T-helper 1 cell (primary cell): ENCODE measurements at places on chromosomes 12 and 14.

- DNase-seq: no peak
These were observed 215.3 kb downstream of the SEC23A start for GRCh38 chr14:38887696-38888095.

DNA sequence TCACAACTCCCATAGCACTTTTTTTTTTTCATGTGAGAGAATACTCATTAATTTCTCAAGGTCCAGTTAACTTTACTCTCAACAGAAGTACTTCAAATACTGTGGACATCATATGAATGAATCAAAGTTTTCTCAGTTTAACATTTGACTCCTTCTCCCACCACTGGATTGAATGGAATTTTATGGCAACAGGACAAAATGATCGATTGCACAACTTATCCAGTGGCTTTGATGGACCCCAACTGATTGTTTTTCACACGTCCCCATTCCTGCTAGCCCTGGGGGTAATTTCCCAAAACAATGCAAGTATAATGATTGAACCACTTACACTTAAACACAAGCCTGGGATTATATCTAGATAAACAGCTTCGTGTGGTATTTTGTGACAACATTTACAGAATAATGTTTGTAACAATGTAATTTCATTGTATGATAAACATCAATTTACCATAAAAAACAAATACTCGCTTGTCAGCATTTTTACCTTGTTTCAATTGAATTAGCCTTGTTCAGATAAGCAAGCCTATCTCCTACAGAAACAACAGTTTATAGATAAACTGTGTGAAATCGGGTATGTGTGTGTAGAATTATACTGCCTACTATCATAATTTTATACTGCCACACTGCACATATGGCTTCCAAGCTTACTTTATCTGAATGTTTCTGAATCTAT, 60.9 kb downstream of the SOX5 start:
- DNase-seq: no peak

- no peak for DNase-seq
These were observed 15.4 kb upstream of the PRIMA1 start for GRCh38 chr14:93803408-93804318.

DNA sequence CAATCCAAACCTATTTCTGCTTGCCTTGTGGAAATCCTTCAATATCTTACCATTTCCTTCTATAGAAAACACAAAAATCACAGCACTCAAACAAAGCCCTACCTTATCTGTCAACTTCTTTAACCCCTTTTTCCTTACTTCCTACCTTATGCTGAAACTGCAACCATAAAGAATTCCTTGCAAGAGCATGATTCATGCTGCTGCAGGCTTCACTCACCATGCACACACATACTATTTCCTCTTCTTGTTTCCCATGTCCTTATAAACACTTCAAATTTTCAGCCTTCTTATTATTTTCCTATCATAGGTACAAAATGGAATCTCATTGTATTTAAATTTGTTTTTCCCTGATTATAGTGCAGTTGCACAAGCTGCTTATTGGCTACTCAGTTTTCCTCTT, 23.3 kb downstream of the LMNTD1 start:
- no peak for DNase-seq

DNA sequence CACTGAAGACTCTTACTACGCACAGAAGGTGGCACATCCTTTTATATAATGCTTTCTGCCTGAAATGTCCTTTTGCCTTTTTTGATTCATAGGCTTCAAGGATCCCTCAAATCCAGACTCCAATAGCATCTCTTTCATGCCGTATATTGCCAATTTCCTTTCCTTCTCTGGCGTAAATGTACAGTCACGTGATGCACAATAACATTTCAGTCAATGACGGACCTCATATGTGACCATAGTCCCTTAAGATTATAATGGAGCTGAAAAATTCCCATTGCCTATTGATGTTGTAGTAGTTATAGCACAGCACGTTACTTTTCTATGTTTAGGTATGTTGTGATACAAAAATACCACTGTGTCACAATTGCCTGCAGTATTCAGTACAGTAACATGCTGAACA, 196.3 kb downstream of the MSRB3 start:
- no peak for DNase-seq

DNA sequence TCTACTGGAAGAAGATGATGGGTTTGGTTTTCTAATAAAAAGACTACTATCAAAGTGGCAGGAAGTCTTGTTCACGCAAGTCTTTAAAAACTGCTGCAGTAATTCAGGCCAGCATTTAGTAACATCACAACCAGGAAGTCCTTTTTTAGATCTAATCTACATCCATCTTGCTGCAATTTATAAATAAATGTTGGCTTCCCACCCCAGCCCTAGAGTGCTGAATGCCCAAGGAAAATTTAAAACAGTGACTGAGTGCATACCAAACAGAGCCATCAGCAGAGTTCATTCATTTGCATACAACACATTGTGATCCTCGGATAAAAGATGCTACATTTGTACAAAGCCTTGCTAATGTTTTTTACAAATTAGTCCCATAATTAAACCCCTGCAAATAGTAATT, 72.1 kb downstream of the PHLDA1 start:
- DNase-seq: no peak

DNA sequence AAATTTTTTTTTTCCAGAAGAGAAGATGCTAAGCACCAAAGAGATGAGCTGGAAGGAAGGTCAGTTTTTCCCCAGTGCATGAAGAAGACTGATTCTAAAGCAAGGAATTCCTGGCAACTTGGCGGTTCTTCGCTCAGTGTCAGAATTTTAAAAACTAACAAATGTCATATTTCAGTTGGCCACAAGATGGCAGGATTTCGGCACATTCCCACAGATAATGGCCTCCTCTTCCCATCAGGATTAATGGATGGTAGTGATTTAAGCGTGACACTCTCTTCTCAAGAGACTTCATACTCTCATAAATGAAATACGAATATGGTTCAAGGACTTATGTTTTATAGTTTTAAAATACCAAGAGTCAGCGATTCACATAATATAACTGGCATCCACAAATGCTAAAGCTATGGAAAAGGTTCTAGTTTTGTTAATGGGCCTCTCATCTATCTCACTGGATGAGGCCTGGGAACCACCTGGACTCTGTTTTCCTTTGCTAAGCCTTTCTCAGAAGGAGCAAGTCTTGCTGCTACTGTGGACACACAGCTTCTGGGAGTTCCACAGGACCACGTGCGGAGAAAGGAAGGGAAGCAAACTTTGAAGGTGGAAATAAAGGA, 46.1 kb upstream of the PTPRO start:
- DNase-seq: no peak

DNA sequence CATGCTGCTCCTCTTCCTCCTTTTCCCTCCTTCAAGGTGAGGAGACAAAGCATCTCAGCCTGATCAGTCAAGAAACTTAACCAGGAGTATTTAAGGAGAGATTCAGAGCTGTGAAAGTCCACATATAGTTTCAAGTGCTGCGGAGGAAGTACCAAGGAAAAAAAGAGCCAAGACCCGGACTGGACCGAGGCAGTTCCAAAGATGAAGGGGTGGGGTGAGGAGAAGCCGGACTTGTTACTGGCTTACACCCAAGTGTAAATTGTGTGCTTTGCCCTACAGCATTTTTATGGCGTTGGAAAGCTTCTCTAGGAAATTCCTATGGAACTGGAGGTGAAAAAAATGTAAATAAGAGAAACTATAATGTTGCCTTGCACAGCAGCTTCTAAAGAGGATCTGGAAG, 263.1 kb downstream of the GRIN2B start:
- DNase-seq: no peak

DNA sequence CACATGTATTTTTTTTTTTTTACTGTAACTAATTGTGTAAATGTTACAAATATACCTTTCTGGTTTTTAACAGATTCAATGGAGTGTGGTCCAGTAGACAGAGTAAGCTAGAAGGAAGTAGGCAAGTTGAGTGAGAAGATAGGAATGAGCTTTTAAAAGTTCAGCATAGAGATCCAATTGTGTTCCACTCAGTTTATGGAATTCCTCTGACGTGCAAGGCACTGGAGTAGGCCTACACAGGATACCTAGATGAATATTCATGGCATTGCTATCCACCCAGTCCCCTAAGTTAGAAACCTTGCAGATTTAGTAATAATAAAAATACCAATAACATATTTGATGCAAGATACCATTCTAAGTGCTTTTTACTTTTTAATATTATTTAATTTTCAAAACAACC, 225.6 kb upstream of the ARID2 start:
- no peak for DNase-seq

DNA sequence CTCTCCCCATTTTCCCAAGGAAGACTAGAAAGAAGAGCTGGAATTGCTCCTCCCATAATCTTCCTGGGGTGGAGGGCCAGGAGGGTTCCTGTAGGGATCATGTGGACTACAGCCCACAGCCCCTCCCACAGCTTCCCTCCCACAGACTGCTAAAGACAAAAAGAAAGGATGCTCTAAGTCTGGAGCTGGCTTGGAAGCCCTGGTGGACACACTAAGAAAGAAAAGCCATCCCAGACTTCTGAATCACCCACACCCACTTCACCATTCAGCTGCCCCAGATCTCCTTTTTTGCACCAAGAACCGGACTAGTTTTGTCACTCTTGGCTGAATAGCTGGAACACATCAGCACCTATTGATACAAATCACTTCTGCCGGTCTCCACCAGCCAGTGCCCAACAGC, 56.8 kb upstream of the PLXNC1 start:
- no peak for DNase-seq

DNA sequence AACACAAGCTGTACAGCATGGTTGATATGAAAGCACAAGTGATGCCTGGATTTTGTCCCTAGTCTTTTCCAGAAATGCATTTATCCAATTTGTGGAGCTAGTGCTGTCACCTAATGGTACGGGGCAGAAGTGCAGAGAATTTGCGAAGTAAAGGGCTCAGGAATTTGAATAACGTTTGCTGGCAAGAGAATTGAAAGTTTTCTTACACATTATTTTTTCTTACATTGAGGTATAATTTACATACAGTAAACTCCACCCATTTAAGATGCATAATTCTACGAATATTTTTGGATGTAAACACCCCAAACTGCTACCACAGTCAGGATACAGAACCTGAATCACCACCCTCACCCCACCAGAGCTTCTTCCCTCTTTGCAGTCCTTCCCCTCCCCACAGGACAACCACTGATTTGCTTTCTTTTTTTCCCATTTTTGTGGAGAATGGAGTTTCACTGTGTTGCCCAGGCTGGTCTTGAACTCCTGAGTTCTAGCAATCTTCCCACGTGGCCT, 3.5 kb downstream of the AICDA start:
- DNase-seq: no peak

DNA sequence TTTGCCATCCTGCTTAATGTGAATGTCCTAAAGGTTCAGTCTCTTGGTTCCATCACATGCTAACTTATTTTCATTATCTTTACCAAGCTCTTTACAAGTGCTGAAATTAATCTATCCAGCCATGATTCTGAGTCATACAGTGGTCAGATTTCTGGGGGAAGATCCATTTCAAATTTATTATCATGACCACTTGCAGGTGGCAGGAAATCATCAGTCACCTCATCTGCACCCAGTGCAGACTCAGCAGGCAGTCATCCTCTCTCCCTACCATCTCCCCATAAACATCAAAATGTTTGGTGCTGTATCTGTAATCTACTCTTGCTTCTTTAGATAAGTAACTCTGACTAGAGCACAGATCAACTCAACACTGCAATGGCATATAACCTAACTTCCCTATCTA, 23.5 kb downstream of the ATG14 start:
- DNase-seq: no peak

DNA sequence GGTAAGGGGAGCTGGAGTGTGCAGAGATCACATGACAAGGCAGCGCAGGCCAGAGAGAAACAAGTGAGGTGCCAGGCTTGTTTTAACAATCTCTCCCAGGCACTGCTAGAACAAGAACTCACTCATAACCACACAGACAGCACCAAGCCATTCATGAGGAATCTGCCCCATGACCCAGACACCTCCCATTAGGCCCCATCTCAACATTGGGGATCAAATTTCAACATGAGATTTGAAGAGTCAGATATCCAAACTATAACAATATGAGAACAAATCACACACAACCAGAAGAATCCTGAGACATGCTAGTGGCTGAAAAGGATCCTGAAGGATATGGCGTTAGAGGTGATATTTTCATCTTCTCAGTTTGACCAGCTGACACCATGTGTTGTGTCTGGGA, 21.9 kb downstream of the OR6J1 start:
- no peak for DNase-seq

DNA sequence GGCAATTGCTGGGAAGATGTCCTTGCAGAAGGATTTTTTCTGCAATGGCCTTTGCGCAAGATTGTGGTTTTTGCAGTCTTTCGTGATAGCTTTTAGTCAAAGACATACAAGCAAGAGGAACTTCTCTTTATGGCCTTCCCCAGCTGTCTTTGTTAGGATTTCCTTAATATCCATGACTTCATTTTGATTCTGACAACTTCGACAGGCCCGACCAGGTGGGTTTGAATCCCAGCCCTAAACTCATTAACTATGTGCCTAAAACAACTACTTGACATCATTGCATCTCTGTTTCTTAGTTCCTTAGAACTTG, 13.3 kb upstream of the VRK1 start:
- no peak for DNase-seq

GRCh38 chr14:23445773-23446172, 10.3 kb upstream of the MYH7 start:
- no peak for DNase-seq

- no peak for DNase-seq
These were observed 370.9 kb downstream of the AEBP2 start for GRCh38 chr12:19810213-19810612.

DNA sequence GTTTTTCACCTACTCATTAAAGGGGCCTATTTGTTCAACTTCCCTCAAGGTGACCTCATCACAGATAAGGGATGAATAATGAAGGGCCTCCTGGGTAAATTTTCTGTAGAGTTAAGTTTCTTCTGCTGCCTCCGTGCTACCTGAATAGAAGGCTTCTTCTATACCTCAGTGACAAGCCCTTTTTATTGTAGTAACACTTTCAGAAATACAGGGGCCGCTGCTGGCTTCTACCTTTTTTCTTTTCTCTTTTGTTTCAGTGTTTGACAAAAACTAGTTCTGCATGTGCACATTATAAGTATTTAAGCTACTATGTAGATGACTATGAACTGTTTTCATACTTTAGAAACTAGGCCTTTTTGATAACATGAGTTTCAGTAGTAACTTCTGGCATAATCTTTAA, 207.0 kb downstream of the NAV3 start:
- no peak for DNase-seq
